ENCODE measurements at places on chromosomes 6 and 20.

DNA sequence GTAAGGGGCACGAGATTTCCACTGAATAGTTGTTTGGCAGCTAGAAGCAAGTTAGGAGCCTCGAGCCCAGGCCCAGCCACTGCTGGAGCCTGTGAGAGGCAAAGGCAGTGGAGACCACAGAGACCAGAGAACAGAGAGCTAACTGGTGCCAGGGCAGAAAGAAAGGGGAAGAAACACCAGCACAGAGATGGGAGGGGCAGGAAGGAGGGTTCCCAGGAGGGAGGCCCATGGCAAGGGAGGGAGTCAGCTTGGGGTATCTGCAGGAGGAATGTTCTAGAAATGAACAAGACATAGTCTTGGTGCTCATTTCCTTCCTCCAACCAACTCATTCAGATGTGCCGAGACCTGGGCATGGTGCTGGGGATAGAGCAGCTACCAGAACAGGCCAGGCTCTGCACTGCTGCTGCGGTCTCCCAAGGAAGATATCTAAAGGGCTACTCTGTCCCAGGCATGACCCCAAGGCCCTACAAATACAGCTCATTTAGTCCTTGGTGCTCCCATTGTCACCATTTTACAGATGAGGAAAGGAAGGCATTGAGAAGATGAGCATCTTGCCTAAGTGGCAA is 10.7 kb downstream of the ANGPT4 start:
- DNase-seq: peak; percentile 64

GRCh38 chr6:33195304-33196165 is 3.3 kb upstream of the COL11A2 start:
- DNase-seq: no peak

- no peak for DNase-seq
Measured at GRCh38 chr20:46307139-46307998, 929 bp downstream of the CDH22 start.

- peak; percentile 87 for DNase-seq
Measured at GRCh38 chr6:32244946-32245398, 21.1 kb upstream of the NOTCH4 start.

GRCh38 chr6:155188707-155189496 is 74.9 kb upstream of the CLDN20 start:
- DNase-seq: no peak

- no peak for DNase-seq
Measured at GRCh38 chr6:5525209-5525608, 263.9 kb downstream of the FARS2 start.

DNA sequence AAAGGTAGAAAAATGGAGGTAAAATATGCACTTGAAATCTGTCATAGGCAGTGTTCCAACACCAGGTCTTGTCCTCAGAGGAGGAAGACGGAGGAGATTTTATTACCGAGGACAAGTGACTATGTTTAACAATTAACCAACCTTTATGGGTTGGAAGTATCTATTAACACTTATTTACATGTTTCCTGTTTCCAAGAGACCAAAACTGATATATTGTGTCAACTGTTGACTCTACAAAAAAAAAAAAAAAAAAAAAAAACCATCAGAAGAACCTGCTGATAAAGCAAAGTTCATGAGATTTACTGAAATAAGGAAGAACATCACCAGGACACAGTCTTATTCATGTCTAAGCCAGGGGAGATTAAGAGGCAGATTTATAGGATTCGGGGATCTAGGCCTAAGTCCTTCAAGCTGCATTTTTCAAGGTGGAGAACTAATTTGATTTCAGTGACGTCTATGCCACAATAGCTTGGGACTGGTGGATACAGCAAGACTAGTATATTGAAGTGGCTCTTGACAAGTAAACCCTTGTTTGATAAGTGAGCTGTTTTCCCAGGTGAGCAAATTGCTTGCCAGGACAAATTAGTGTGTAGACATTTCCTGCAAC is 126.6 kb upstream of the NAA20 start:
- no peak for DNase-seq

DNA sequence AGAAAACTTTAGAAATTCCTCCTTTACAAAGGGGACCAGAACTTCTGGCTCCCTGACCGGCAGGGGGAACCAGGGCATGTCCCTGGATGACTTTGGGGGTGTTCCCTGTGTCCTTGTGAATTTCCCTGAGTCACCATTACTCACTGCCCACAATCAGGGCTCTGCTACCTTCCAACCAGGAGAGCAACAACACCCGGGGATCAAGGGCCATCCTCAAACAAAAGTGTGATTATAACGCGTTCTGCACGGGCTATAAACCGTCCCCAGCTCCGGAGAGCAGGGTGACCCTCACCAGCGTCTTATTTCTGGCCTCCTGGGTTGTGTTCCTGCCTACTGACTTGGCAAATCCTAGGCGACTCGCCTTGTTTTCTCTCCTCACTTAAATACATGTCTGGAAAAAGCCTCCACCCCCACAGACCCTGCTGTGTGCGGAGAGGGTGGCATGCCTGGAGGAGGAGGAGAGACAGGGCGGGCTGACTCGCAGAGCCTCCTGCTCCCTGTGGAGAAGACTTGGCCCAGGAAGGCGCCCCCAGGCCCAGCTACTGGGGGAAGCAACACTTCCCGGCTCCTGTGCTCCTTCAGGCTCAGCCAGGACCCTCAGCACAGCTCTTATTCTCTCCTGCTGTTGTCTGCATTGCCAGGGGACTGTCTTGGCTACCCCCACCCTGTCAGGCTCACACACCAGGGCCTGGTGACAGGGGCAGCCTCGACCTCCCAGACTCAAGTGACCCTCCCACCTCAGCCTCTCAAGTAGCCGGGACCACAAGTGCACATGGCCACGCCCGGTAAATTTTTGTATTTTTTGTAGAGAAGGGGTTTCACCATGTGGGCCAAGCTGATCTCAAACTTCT is 54.1 kb downstream of the FGD2 start:
- peak; percentile 73 for DNase-seq

DNA sequence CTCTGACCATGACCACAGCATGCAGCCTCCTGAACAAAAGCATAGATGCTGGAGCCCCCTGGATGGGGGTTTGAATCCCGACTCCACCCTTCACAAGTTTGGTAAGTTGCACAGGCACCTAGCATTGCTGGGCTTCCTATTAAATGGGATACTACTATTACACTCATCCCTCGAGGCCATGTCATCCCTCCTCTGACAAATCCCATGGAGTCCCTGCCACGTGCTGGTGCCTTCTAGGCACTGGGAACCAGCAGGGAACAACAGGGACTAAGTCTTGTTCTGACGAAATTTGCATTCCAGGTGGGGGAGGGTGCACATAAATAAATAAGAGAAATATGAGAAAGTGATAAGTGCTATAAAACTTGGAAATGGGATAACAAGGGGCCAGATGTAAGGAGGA is 15.3 kb upstream of the SIRPA start:
- no peak for DNase-seq

DNA sequence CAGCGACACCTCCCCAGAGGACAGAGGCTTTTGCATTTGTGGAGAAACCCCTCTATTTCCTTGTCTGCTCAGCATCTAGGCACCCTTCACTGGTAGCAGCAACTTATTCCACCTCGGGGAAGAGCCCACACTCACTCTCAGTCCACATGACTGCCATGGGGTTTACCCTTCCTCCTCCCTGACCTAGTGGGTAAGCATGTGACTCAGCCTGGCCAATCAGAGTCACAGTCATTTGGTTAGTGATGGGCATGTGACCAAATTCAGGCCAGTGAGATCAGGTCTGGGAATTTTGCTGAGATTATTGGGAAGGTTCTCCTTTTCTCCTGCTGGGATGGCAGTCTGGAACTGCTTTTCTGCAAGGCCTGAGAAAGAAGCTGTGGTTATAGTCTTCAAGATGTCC is 145.7 kb upstream of the PHACTR3 start:
- no peak for DNase-seq

DNA sequence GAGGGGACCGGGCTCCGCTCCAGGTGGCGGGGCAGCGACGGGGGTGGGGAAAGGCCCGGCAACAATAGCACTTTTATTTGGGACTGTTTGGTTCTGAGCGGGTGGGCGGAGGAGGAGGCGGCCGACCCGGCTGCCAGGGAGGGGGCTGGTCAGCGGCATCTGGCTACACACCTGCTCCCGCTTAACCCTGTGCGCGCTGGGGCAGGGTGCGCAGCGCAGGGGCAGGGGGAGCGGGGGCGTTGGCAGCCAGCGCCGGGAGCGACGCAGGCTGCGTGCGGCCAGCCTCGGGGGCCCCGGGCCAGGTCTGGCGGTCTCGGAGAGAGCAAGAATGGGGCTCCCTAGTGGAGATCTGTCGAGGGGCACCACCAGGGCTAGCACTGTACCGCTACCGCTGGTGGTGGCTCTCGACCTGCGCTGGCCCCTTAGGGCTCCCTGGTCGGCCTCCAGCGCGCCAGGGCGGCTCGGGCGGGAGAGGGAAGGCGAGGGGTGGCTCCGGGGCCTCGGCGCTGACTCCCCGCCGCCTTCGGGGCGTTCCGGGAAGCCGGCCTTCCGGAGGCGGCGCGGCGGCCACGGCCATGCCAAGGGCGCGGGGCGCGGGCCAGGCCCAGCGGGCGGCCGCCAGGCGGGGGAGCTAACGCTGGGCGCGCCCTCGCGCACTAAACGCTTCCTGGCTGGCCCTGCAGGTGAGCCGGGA is 92.4 kb downstream of the NCR2 start:
- no peak for DNase-seq

DNA sequence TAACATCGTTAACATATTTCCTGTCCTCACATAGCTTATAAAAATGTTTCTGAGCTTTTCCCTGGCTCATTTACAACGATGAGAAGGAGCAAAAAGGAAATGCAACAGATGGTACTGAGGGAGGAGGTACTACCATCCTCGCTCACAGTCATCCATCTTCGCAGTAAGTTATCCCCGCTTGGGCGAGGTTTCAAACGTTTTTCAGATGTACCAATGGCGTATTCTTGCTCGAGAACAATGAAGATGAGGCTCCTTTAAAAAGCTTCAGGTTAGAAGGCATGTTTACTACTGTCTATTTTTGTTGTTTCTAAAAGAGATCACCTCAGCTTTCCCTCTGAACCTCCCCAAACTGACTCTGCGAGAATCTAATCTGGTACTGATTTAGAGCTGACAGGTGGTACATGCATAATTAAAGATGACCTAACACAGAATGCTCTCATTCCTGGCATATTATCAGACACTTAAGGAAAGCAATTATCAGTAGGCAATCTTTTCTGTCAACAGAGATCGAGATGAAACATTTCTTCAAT is 178.7 kb downstream of the GJA10 start:
- DNase-seq: no peak

DNA sequence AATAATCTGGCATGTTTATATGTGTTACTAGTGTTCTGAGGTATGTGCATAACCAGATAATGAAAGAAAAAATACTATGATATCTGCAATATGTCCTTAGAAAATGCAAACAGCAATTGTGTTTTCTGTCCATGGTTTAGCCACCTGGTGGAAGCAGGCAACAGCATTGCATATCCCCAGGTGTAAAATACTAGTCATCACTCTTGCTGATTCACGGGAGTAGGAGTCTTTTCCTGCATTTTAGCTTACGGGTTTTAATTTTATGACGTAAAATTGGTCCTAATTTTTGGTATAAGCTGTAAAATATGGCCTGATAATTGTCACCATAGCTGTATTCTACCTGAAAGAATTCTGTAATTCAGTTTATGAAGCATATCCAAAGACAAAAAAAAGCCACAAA is 2.5 kb downstream of the RNF182 start:
- no peak for DNase-seq
